ENCODE measurements at places on chromosomes 4 and X. TPM values are rescaled to one million over a fixed set of nuclear protein-coding genes. Genes with fewer than 3 reads are reported as not detected.

GRCh38 chrX:71143508-71143907 lies 1.1 kb upstream of the NLGN3 start:
- no peak for DNase-seq

DNA sequence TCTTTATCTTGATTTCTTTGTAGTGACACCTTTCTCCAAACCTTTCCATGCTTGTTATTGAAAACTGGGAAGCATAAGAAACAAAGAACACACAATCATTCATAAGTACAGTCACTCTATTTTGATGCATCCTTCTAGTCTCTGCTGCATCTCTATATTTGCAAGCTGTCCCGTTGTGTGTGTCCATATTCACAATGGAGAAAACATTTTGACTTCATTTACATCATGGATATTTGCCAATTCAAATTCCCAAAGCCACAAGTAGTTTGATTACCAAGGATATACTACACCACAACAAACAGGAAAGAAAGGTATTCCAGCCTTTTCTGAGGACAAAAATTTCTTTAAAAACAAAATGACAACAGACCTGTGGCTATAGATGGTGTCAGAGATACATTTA lies 673.8 kb downstream of the STIM2 start:
- DNase-seq: no peak

- no peak for DNase-seq
These were observed 29.4 kb downstream of the WDR13 start for GRCh38 chrX:48626401-48627298.

DNA sequence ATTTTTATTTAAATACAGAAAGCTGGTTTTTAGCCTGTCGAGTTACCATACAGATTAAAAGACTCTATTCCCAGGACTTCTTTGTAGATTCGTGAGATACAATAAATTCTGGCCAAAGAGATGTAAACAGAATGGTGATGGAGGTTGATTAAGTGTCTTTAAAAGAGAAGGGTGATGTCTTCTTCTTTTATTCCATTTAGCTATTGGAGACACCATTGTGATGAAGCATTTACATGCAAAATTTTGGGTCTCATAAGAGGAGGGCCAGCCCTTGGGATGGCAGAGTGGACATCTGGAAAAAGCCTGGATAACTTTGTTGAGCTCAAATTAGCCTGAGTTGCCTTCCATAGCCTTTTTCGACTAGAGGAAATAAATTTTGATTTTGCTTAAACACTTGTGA lies 21.6 kb upstream of the PCDH10 start:
- no peak for DNase-seq

- DNase-seq: no peak
These were observed 38.2 kb downstream of the TSPAN5 start for GRCh38 chr4:98620087-98620784.

GRCh38 chrX:15903186-15903681 lies 48.6 kb upstream of the AP1S2 start:
- DNase-seq: no peak

DNA sequence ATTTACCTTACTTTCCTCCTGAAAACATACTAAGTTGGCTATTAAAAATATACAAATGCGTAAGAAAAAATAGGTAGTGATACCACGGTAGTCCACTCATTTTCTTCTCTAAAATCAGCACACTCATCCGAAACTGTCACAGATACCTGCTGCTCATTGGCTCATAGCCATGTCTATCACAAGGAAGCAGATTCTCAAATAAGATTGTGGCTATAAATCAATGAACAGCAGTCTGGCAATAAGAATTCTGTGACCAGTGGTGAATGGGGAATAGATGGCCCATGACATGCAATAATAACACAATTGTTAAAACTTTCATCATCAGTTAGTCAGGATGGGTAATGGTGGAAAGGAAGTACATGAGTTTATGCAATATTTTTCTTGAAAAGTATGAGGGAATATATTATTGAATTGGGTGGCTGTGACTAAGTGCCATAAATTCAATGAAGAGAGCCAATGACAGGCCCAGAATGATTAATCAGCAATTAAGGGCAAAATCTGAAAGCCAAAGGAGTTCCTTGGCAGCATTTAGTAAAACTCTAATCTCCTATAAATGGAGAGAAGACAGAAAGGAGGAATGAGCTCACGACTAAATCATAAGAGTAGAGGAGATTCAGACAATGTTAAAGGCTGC lies 202.3 kb upstream of the NEIL3 start:
- DNase-seq: no peak

DNA sequence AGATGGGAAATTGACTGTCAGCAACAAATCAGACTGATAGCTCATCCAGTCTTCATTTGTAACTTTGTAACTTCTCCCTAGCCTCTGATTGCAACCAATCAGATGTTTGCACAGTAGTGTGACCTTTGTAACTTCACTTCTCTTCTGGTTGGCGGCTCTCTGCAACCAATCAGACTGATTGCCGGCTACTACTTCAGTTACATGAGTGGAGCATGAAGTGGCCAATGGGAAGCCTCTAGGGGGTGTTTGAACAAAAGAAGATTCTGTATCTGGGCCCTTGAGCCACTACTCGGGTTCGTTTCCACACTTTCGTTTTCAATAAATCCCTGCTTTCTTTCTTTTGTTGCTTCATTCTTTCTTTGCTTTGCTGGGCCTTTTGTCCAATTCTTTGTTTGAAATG lies 1285.8 kb downstream of the TECRL start:
- DNase-seq: no peak

ZNF711 gene
- total RNA-seq: 2.9 TPM

PAGE2B gene
- not detected for total RNA-seq

RASGEF1B gene
- total RNA-seq: 34.7 TPM

KDR gene
- 34.9 TPM for total RNA-seq

GLRA3 gene
- not detected for total RNA-seq
